ENCODE measurements at places on chromosomes 5 and 9.

GRCh38 chr5:175706499-175706898 is 48.6 kb downstream of the HRH2 start:
- DNase-seq = no peak

DNA sequence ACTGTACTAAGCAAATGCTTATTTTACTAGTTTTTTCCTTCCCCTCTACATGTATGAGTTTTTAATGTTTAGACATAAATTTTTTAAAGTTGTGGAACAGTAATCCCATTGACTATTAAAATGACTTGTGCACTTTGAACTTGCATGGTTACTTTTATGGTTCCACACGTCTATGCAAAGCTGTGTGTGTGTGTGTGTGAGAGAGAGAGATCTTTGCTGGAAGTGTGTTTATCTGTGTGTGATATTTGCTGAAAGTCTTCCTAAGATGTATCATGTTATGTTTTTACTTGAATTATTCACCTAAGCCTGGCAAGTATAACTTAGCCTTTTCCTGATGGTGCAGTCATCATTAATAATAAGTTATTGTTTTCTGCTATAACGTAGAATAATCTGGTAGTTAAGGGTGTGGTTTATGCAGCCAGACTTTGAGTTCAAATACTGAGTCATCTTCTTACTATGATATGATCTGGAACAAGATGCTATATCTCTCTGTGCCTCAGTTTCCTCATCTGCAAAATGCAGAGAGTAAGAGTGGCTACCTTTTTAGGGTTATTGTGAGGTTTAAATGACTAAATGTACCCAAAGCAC is 138.6 kb downstream of the SMARCA2 start:
- DNase-seq = no peak

DNA sequence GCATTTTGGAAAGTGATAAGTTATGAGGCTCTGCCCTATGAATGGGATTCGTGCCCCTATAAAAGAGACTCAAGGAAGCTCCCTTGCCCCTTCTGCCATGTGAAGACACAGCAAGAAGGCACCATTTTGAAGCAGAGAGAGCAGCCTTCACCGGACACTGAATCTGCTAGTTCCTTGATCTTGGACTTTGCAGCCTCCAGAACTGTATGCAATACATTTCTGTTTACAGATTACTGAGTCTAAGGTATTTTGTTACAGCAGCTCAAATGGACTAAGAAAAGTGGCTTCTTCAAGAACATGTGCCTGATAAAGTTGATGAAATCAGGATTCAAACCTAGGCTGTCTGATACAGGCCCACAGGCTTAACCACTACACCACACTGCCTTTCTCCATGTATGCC is 131.6 kb upstream of the MAP3K1 start:
- DNase-seq = no peak

GRCh38 chr5:72951671-72952468 is 4.0 kb upstream of the FCHO2 start:
- no peak for DNase-seq

DNA sequence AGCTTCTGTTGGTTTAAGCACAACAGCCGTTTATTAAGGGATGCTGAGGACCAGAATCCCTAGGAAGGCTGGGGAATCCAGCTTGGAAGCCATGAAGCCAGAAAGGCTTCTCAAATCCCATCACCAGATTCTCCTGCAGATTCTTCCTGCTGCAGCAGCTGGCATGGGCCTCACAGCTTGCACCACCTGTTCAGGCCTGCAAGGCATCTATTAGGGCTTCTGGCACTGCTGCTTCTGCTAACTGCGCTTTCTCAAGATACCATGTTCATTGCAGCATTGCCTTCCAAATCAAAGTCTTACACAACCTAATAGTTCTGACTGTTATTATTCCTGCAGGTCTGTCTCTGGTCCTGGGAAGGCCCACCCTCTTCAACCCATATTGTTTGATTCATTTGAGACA is 51.2 kb upstream of the ZNF366 start:
- no peak for DNase-seq

- no peak for DNase-seq
Observed at GRCh38 chr9:112853882-112854585, 36.6 kb downstream of the SLC46A2 start.

DNA sequence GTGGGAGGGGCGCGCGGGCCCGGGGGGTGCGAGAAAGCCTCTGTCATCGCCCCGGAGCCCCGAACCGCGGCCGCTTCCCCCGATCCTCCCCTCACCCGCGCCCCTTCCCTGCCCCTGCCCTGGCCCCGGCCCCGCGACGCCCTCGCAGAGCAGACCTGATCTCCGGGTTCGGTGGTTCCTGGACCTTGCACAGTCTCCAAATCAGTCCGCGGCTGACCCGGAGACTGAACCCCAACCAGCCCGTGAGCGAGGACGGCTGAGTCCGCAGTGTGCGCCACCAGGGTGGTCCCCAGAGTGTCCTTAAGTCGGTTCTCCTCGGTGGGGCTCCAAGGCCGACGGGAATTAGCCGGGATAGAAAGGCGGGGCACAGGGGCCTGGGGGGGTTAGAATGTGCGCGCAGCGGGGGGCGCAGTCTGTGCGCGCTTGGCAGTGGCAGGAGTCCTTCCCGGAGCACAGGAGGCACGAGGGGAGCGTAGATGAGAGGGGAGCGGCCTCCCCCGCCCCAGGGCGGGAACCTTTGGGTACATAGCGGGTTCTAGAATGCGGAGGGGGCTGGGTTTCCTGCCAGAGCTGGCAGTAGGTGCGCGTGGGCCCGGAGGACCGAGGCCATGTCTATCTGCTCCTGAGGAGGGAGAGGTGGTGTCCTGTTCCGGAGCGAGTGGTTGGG is 779 bp downstream of the PKN3 start:
- DNase-seq = no peak

DNA sequence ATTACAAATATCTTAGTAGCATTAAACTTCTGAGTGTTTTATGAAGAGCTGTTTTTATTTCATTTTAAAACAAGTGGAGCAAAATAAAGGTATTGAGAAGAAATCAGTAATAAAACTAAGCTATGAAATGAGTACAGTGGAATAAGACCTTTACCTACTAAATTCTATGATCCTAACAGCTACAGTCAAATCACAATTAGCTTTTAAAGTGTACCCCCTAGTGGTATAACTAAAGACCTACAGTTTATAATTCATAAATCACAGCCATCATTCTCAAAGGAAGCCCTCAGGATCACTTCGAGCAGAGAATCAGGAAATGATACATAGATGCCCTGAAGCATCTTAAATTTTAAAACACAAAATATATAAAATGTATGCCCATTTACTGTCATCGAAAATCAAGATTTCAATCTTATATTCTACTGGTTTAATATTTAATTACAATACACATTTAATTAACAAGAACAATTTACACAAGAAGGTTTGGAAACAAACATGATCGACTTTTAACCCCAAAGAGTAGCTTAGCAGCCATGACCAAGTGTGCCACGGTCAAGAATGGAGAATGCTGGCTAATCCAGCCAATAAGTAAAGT is 12.3 kb downstream of the CCNH start:
- no peak for DNase-seq

GRCh38 chr9:124975131-124975530 is 34.2 kb upstream of the GOLGA1 start:
- DNase-seq = no peak

DNA sequence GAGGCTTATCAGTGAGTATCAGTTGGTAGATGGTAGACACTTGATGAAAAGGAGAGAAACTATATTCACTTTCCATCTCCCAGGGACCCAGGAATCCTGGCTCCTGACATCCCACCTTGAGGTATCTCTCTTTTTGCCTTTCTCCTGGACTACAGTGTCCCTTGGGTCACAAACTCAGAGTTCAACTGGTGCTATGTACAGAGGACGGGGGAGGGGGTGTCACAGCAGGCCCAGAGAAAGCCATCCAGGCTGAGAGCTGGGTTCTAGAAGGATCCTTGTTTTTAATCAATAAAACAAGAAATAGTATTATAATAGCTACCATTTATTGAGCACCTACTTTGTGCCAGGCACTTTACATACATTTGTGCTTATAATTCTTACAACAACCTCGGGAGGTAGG is 10.3 kb downstream of the MYORG start:
- DNase-seq = no peak

DNA sequence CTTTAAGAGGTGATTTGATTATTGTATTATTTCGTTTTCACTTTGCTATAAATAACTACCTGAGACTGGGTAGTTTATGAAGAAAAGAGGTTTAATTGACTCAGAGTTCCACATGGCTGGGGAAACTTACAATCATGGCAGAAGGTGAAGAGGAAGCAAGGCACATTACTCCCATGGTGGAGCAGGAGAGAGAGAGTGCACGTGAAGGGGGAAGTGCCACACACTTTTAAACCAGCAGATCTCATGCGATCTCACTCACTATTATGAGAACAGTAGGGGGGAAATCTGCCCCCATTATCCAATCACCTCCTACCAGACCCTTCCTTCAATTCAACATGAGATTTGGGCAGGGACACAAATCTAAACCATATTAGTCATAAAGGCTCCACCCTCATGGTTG is 36.1 kb upstream of the NDFIP1 start:
- DNase-seq = no peak

GRCh38 chr5:57431759-57432158 is 50.9 kb downstream of the ACTBL2 start:
- no peak for DNase-seq

DNA sequence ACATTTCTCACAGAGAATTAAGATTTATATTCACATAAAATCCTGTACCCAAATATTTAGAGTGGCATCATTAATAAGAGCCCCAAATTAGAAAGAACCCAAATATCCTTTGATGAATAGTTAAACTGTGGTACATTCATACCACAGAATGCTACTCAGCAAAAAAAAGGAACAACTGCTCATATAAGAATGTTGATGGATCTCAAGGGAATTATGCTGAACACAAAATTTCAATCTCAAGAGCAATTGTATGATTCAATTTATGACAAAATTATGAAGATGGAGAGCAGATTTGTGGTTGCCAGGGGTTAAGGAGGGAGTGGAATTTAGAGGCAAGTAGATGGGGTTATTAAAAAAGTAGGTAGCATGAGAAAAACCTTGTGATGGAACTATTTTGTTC is 4.5 kb upstream of the PAIP1 start:
- DNase-seq = no peak

- no peak for DNase-seq
Observed at GRCh38 chr5:68295772-68296171, 80.2 kb downstream of the PIK3R1 start.

DNA sequence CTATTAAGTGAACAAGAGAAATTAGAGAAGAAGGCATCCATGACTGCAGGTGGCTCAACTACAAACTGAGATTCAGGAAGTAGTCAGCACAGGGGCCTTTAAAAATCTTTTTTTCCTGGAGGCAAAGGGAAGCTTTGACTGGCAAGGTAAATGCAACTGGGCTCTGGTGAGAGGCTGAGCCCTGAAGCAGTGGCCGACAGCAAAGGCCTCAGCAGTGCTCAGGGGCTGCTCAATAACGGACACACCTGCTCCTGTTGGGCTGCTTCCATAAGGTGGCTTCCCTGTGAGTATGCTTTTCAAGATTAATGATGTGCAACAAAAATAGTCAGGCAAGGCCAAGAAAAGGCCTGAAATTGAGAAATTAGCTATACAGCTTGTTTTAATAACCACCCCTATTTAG is 134.2 kb upstream of the RGMB start:
- no peak for DNase-seq

DNA sequence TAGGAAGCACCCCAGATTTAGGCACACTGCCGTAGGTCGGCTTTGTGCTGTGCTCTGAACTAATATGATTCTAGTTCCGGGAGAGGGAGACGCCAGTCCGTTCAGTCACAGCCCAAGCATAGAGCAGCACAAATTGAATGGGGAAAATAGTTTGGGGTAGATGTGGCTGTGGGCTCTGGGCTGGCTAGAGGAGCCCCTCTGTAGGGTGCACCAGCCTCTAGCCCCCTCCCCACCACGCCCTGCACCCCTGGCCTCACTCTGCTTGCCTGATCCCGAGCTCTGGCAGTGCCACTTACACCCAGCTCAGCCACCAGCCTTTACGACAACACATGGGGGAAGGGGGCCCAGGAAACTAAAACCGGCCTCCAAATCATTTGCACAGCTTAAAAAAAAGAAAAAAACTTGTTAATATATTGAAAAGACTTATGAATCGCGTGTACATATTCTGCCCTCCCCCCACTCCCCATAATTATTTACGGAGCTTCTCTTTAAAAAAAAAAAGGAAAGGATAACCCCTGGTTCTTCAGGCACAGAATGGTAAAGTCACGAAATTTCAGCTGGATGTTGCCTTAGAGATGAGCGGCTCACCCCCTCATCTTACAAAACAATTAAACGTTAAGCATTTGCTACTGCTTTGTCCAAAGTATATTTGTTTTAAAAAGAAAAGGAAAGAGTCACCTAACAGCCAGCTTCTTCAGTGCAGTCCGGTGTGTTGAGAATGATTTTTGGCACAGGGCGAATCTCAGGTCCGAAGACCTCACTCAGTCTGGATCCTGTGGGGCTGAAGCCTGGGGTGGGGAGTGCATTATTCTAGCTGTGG is 3.5 kb downstream of the LMX1B start:
- no peak for DNase-seq

DNA sequence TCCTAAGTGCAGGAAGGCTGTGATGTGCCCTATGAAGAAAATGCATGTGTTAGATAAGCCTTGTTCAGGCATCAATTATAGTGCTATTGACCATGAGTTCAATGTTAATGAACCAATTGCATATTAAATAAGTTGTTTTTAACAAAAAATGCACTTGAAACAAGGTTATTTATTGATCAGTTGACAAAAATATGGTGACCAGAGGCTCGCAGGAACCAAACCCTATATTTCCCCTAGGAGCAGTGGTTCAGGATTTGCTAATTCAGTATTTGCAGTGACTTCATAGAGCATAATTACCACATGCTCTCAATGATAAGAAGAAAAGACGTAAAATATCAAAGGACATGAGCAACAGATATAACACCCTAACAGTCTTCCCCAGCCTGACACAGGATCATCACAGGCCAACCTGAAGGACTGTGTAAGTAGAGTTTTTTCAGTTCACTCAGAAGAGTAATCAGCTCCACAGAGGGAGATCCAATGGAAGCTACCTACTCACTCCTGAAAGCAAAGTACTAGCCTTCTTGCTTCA is 92.3 kb downstream of the SEMA5A start:
- no peak for DNase-seq

DNA sequence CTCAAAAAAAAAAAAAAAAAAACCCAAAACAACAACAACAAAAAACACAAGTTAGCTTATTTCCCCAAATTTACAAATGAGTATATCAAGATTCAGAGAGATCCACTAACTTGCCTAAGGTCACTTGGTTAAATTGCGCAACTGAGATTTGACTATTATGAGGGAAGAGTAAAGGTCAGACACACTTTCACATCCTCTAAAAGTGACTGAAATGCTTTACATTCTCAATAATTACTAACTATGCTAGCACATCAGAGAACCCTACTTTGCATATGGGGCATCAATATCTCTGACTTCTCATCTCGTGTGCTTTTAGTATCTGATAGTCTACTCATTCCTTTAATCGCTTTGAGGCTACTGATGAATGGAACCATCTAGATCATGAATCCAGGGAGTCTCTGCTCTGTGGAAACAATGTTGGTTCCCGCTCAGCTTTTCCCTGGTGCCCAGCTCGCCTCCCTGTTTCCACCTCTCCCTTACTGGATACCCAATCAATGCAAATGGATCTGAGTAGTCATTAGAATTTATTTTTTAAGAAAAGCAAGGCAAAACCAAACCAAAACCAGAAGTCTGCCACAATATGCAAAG is 182.1 kb upstream of the TRIM32 start:
- no peak for DNase-seq
